ENCODE measurements at places on chromosomes 1 and 21.

DNA sequence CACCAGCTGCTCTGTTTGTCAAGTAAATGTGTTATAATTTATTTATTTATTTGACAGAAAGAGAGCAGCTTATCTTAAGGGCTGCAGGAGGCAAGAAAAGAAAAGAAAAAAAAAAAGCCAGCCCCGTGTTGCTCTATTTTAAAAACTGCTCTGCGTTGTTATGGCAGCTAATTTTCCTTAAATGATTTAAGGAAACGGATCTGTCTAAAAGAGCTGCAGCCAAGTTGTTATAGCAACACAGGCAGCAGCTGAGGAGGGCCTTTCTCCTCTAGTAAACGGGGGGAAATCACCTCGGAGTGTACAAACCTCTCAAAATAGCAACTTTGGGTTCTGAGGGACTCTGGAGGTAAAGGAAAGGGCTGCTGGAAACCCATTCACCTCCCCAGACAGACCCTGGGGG lies 149.2 kb downstream of the BEND5 start:
- DNase-seq: no peak

GRCh38 chr1:3355089-3355488 lies 99.4 kb upstream of the ARHGEF16 start:
- no peak for DNase-seq

- DNase-seq: no peak
Observed at GRCh38 chr1:2345297-2346075, 45.9 kb downstream of the MORN1 start.

DNA sequence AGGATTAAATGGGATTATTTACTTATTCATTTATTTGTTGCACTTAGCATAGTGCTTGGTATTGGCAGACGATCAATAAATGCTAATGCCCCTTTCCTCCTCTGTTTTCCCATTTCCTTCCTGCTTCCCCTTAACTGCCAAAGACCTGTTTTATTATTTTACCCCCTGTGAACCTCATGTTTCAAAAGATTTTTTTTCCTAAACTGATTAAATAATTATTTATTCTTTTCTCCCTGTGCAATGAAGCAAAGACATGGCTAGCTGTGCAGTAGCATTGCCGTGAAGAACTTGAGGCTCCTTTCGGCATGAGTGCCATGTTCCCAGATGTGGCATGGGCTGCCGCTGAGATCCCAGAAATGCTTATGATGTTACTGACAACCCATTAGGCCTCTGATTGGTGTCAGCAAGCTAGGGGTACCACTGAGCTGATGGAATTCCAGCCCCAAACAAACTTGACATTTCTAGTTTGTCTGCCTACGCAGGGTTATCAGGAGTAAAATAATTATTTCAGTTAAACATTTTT lies 266.4 kb upstream of the TMEM51 start:
- DNase-seq: no peak

DNA sequence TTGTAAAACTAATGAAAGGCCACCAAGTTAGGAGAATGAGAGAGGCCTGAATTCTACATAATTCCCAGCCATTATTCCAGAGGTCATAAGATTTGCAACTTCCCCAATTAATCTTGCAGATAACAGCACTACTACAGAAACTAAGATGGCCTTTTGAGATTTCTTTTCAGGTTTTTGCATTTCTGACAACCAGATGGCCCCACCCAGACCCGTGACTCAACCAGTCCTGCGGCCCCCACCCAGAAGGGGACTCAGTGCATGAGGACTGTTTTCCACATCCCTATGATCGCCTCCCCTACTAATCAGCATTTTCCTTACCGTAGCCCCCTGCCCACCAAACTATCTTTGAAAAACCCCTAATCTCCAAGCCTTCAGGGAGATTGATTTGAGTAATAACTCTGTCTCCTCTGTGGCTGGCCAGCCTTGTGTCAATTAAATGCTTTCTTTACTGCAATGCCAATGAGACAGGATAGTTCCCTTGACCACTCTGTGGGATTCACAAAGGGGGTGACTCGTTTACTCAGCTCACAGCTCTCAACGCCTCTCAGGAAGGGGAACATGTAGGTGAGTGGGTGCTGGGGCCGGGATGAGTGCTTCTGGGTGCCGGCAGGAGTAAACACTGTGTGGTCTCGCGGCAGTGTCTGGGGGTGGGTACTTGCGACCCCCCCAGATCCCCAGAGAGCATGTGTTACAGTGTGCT lies 10.5 kb upstream of the CNIH3 start:
- no peak for DNase-seq

DNA sequence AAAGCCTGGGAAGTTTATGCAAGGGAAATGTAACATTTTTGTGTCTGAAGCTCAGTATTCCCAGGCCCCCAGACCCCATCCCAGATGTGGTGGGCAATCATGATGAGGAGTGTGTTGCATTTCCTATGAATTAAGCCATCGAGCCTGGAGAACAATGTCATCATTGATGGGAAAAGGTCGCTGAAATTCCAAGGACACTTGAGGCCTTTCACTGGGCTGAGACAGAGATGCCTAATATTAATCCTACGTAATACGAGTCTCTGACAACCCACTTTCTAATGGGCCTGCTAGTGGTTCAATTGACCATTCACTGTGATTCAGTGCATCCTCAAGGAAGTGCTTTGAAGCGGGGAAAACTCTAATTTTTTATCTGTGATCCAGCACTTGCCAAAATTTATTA lies 291.6 kb downstream of the PLPP3 start:
- no peak for DNase-seq

DNA sequence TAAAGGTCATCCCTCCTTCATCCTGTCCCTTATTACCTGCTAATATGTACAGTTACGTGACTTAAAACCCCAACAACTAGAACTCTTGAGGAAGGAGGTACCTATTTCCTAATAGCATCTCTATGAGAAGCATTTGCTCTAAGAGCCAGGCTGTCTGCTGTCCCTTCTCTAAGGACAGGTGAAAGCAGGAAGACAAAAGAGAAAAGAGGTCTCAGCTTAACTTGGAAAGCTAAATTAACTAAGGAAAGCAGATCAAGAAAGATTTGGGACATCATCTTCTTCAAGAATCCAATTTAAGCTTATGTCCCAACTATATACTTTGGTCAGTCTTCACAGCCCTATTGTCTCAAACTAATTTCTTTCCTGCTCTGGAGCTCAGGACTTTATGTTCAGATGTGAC lies 2.9 kb downstream of the EGLN1 start:
- DNase-seq: no peak

DNA sequence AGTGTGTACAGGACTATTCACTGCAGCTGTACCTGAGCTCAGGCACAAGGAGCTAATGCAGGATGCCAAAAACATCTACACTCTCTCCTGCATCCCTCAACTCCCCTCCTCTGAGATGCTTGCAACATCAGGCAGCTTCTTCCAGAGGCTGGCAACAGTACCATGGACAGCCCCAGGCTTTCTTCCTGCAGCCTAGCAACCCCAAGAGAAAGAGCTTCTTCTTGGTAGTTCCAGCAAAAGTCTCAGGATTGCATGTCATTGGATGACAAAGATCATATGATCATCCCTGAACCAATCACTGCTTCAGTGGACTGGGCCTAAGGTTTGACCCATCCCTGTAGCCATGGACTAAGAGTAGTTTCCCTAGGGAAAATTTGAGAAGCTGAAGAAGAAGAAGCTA lies 46.7 kb downstream of the CAMK2N1 start:
- no peak for DNase-seq

- no peak for DNase-seq
Observed at GRCh38 chr1:183734543-183735036, 70.3 kb upstream of the RGL1 start.

DNA sequence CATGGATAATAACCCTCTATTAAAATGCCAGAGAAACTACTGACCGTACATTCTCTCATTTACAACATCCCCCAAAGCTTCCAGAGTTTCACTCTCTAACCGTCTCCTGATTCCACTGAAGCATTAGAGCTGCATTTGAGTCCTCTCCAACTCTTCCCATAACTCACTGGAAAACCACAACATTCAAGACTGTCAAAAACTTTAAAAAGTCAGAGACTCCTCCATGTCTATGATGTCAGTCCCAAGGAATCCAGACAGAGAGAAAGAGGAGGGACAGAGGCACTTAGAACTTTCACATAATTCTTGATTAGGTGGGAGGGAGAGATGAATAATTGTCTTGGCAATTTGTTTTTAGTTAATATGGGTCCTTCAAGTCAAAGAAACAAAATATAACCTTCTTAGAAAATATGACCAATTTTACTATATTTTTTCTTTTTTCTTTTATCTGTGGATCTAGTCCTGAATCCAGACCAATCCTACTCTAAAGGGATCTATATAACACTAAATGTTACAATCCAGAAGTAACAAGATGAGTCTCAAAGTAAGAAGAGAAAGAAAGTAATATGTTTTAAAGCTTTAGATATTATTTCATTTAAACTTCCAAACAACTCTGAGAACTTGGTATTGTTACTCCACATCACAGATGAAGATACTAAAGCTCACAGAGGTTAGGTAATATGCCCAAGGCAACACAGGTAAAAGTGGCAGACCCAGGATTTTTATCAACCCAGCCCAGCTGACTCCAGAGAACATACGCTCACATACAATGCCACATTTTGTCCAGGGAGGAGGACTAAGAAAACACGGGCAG lies 23.8 kb downstream of the OTUD7B start:
- no peak for DNase-seq

DNA sequence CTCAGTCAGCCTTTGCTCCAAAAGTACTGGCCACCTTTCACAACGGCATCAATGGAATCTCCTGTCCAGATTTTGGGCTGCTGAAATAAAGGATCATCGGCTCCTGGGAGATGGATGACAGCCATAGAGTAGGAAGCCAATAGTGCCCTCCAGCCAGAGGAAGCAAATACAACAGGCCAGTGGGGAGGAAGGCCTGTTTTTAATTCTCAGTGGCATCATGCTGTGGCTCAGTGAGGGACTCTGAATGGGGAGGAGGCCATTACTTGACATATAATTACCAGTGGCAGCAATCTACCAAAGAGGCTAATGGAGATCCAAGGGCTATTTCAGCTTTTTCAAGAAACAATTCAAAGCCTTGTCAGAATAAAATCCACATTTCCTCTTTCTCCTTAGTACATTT lies 26.7 kb downstream of the COLGALT2 start:
- DNase-seq: no peak

GRCh38 chr1:114986286-114986685 lies 43.3 kb upstream of the TSHB start:
- DNase-seq: no peak

DNA sequence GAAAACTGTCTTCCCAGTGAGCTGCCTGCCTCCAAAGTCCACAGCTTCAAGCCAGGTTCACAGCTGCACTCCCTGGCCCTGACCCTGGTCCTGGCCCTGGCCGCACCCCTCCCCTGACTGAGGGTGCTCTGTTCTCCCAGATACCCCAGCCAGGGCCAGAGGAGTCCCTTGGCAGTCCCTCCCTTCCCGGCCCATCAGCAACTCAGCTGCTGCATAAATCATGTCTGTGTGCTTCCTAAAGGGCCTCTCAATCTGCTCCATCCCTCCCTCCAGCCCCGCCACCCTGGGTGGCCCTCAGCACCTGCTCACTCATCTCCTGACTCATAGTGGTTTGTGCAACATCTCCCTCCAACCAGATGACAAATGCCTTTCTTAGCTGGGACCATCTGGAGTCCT lies 24.8 kb upstream of the C1orf174 start:
- DNase-seq: no peak

- no peak for DNase-seq
Observed at GRCh38 chr1:86394416-86394815, 1.7 kb downstream of the ODF2L start.

DNA sequence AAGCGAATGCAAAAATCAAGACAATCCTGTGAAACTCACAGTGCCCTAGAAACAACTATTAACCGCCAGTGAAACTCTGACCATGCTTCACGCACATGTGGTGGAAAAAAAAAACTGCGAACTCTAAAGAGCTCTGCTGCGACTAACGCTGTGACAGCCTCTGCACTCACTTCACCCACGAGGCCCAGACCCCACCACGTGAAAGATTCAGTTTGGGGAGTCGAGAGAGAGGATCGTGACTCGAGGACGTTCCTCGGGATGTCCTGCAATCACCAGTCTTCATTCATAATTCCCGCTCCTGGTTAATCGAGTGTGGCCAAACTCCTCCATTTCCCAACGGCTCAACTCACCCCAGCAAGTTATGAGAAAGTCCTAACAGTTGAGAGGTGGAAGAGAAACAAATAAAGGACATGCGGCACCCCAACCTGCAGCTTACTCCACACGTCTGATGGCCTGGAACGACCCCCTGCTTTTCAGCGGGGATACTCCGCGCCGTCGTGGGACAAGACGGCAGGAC lies 1.1 kb downstream of the SERBP1 start:
- DNase-seq: no peak

DNA sequence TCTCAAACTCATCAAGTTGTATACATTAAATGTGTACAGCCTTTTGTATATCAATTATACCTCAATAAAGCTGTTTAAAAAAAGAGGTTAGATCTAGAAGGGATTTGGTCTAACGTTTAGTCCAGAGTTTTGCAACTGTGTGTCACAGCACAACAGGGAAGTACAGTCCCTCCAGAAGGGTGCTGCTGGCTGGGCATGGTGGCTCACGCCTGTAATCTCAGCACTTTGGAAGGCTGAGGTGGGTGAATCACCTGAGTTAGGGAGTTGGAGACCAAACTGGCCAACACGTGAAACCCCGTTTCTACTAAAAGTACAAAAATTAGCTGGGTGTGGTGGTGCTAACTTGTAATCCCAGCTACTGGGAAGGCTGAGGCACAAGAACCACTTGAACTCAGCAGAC lies 78.3 kb upstream of the HAO2 start:
- DNase-seq: no peak

DNA sequence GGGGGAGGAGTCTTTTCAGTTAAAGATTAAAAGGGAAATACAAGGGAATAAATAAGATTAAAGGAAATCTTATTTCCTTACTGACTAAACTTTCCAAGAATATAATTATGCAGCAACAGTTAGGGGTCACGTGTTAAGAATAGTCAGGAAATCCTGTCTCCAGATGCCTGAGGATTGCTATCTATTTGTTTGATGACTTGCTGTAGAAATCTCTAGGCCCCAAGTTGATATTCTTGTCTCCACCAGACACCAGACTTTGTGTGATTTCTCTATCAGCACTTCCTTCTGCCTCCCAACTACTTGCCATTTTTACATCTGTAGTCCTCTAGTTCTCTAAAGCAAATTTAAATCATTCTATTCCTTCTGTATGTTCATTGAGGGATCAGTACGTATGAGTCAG lies 77.5 kb downstream of the RPAP2 start:
- DNase-seq: no peak

GRCh38 chr1:94418664-94419655 lies 771 bp downstream of the ABCD3 start:
- no peak for DNase-seq

DNA sequence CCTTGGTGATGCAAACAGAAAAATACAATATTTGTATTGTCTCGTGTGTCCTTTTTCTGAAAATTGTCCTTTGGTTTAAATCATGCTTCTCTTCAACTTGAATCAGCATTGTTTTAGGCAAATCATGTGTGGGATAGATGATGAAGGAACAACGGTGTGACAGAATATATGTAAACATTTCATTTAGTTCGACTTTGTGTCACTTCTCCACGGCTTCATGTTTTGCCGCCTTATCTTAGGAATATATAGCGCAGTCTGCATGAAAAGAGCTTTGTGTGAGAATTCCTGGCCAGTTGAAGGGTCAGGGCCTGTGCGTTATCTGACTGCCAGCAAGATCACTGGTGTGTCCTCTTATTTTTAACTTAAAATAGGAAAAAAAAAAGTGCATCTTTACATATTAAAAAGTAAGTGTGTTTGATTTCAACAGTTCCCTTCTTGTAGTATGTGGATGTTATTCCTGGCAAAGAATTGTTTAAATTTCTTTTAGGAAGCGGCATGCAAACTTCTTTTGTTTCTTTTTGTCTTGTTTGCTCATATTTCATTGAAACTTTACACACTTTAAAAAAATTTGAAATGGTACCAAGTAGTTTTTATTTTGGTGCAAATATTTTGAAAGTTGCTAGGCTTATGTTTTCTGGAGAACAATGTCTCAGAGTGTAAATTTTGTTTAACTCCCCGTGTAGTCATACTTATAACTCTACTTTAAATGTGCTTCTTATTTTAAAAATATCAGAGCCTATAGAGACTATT lies 465.2 kb downstream of the USP25 start:
- no peak for DNase-seq

Data from stimulated activated CD4-positive, alpha-beta T cell treated with anti-CD3 and anti-CD28 coated beads, Interleukin-12 subunit alpha, Interleukin-12 subunit beta, amount 100 ng/mL, for 48 hours (primary cell).